ENCODE measurements at places on chromosomes 4 and X.

GRCh38 chrX:97828471-97828870, 944.8 kb downstream of the RPA4 start:
- no peak for DNase-seq

- no peak for DNase-seq
Observed at GRCh38 chr4:152322656-152323055, 213.2 kb downstream of the FBXW7 start.

DNA sequence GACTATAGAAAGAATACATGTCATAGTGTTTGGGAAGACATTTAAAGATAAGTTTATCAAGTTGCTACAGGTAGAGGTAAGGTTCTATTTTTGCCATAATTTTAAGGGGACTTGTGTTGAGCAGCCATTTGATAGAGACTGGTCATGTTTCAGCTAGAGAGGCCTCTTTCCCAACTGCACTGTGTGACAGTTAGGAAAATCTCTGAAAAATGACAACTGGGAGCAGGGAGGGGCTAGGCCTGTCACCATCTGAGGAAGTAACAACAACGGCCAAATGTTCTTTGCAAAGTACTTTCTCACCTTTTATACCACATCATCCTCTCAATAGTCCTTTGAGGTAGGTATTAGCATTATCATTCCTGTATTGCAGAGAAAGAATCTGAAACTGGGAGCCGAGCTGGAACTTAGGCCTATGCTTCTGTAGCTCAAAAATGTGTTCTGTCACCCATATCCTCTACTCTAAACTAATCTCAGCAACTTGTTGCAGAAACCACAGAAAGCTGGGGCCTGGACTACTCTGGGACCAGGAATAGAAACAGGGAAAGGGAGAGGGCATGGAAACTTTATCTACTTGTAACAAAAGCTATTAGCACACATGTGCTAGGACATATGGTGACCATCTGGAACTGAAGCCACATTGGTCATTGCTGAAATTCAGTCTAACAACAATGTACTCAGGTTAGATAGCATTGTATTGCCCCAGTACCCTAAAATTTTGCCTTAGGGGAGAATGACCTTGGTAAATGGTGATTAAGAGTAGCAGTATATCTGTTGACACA, 198.9 kb downstream of the MID1IP1 start:
- DNase-seq = no peak

DNA sequence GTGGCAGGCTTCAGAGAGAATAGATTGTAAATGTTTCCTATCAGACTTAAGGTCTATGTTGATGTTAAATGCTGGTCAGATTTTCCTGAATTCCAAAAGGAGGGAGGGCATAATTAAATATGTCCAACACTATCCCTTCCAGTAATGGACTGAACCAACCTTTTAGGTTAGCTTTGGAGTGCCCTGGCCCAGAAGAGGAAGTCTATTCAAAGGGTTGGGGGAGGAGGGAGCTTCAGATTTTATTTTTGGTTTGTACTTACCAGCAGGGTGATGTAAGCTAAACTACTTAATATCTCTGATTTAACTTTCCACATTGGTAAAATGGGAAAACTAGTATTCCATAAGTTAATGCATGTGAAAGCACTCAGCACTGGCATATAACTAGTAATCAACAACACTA, 91.1 kb downstream of the RBM46 start:
- DNase-seq = no peak

- no peak for DNase-seq
Observed at GRCh38 chr4:81424816-81425755, 46.6 kb downstream of the RASGEF1B start.

All from stimulated activated CD4-positive, alpha-beta T cell treated with anti-CD3 and anti-CD28 coated beads, TNF-alpha, amount 100 ng/mL, for 24 hours (primary cell).